ENCODE measurements at places on chromosomes 5 and 9.

GRCh38 chr9:36592801-36593583 is 20.3 kb downstream of the MELK start:
- no peak for DNase-seq

DNA sequence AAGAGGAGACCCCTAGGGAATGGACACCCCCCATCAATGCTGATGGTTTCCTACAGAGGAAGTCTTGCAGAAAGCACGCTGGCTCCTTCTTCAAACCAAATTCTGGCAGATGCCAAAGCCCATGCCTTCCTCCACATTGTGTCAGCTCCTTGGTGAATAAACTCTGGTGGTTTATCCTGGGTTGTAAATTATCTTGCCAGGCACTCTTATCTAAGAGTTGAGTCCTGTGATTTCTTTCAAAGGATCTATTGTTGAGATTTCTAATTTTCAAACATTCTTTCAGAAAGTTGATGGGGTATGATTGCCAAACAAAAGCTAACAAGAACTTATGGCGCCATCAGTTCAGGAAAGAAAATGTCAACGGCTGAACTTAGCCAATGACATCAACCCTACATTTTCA is 160.4 kb downstream of the NSG2 start:
- no peak for DNase-seq

DNA sequence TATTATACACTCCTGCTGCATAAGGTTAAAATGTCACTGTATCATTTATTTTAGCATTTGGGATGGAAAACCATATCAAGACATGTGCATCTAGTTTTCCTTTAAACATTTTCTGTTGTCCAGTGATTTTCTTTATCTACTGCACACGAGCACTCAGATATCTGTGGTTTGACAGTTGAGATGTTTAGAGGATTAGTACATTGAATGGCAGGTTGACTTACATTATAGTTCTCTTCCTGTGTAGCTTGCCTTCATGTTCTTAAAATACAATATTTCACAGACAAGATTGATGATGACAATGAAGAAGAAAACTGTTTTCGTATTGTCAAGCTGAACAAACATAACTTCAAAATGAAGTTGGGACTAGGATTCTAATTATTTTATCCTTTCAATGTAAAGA is 2378.4 kb upstream of the WWC1 start:
- DNase-seq = no peak

DNA sequence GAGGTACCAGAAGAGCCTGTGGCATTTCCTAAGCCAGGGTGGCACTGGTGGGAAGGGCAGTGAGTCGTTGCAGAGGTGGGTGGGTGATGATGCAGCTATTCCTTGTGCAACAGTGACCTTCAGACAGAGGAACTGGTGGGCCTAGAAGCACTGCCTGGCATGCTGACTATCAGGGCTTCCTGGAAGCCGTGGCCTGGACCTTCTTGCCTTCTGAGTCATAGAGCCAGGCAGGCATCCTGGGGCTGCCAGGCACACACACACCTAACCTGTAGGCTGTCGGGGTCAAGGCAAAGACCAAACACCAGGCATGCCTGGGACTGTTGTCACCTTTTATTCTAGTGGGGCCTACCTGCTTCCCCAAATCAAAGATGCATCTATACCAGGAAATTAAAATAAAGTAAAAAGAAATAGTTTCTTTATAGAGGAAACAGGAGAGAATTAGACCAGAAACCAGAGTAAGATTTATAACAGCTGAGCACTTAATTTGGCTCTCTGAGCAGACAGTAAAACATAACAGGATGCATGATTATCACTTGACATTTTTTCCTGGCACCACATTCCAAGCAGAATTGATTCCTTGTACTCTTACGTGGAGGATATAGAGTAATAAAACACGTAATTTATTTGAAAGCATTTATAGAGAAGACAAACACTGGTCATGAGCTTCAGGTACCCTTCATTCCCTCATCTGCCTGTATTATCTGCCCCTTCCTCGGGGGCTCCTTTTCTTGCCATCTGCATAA is 25.1 kb downstream of the NANS start:
- DNase-seq = no peak

DNA sequence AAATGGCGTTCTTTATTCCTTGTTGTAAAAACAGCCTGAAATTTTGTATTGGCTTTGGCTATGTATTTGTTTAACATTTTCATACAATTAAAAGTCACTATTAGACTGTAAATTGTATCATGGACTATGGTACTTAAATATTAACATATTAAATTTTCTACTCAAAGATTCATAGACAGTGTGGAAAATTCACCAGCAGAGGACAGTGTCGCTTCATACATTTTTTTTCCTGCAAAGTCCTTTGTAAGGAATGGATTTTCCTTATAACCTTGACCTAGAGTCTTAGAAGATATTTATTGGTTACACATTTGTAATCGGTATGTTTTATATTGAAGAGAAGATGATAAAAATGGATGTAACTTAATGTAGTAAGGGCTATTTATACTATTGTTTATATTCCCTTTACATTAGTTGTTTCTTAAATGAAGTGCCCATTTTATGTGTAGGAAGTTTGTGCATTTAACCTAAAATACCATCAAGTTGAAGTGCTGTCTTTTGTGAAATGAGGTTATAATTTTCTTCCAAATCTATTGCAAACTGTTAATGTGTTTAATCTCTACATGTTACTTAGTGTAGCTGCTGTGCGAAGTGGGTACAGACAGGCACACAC is 150.1 kb downstream of the KDM4C start:
- no peak for DNase-seq

GRCh38 chr5:40674661-40675235 is 5.0 kb upstream of the PTGER4 start:
- no peak for DNase-seq

DNA sequence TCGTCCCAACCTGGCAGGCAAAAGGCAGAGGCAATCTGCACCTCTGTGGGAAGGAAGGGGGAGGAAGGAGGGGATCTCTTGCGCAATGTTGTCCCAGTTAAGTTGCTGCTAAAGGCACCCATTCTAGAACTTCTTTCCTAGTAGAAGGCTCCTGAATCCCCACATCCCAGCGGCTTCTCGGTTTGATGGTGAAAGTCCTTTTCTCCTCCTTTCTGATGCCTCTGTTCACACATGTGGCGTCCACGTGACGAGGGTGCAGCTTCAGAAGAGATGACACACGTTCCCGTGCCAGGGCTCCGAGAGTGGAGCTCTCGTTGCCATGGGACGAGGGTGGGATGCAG is 96.9 kb upstream of the FCN2 start:
- no peak for DNase-seq

DNA sequence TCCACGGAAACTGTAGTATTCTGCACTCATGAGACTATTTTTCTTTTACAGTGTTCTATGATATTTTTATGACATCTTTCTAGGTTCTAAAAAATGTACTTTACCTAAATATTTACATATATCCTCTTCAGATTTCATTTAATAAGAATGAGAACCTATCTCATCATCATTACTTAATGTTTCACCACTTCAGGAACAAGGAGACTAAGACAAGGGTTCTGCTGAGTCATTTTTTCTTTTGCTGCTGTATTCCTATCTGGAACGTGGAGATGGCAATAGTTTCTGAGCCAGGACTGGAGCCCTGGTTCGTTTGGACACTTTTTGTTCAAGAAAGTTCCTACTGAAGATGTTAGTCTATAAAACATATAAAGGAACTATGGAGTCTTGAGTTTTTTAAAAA is 258.2 kb upstream of the MAP3K1 start:
- DNase-seq = no peak

GRCh38 chr9:119905724-119906123 is 536.5 kb upstream of the BRINP1 start:
- no peak for DNase-seq
